ENCODE measurements at places on chromosomes 3 and 15.

DNA sequence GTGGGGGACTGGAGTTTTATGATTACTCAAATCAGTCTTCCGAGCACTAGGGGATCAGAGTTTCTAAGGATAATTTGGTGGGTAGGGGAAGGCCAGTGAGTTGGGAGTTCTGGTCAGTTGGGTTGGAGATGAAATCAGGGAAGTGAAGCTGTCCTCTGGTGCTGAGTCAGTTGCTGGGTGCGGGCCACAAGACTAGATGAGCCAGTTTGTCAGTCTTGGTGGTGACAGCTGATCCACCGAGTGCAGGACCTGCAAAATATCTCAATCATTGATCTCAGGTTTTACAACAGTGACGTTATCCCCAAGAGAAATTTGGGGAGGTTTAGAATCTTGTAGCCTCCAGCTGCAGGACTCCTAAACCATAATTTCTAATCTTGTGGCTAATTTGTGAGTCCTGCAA, 249.4 kb downstream of the FAM43A start:
- DNase-seq: no peak

GRCh38 chr3:1908651-1909445, 189.8 kb upstream of the CNTN4 start:
- no peak for DNase-seq

GRCh38 chr15:49421991-49422390, 1.1 kb upstream of the FGF7 start:
- DNase-seq: no peak

DNA sequence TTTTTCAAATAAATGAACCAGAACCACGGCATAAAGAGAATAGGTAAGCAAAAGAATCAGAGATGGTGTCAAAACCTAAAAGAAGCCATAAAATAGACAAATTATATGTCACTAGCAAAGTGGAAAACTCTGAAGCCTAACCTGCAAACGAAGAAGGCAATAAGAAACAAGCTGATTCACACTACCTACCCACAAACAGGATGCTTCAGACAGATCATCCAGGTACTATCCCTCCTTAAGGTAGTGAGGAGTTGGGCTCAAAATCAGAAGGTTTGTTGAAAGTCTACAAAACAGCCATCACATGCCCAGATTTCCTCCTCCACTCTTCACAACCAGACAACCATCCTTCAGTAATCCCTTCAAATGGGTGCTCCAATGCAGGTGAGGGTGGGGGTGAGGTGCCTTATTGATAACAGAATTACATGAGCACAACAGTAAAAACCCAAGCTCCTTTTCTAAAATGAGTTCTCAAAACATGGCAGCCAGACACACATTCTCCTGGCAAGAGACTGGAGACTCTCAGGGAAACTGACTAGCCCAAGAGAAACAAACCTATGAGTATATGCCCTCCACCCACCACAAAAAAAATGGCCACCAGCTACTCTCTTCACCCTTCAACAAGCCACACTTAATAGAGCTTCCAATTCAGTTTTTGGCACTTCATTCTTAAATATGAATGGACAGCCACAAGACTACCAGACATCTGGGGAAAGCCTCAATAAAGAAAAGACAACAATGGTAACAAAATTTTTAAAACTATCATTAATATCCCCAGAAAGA, 6.4 kb downstream of the KPNA1 start:
- no peak for DNase-seq

DNA sequence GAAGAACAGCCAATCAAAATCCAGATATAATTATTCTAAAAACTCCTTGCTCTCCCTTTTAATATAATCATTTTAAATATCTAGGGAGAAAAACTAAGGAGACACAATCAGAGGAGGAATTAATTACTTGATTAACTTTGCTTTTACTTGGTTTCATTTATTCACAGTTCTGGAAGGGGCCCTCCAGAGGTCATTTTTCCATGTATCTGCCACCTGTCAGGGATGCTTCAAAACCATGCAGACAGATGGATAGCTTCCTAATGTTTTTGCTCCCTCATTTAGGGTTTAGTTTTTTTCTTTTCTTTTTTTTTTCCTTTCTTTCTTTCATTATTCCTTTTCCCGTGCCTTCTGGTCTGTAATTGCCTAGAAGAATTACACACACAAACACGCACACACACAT, 438.1 kb upstream of the ARPP21 start:
- no peak for DNase-seq

DNA sequence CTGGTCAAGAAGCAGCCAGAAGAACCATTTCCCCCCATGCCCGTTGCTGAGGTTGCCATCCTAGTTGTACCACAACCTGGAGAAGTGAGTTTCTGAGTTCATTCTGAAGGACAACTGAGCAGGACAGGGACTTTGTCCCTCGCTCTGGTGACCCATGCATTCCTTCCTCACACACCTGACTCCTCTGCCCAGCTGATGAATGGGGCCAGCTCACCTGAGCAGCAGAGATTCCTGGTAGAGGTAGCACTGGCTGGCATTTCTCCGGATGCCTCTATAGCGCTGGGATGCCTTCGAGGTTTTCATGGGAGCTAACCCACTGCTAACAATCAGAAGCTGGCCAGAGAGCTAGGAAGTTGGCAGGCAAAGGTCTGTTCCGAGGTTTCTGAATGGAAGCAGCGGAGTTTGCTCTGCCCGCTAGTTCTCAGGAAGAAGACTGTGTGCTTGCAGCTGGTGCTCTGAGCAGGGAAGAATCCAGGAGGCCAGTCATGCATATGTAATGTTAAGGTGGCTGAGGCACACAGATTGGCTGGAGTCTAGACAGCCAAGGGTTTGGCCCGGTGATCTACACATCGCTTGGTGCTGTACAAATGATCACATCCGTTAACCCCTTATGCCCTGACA, at the start of gene TMC3:
Gene TMC3 (minus strand): TSS at position 439 of the 621 bp plus-strand sequence. CDS start 136 bp downstream, at position 303.
- DNase-seq: no peak

DNA sequence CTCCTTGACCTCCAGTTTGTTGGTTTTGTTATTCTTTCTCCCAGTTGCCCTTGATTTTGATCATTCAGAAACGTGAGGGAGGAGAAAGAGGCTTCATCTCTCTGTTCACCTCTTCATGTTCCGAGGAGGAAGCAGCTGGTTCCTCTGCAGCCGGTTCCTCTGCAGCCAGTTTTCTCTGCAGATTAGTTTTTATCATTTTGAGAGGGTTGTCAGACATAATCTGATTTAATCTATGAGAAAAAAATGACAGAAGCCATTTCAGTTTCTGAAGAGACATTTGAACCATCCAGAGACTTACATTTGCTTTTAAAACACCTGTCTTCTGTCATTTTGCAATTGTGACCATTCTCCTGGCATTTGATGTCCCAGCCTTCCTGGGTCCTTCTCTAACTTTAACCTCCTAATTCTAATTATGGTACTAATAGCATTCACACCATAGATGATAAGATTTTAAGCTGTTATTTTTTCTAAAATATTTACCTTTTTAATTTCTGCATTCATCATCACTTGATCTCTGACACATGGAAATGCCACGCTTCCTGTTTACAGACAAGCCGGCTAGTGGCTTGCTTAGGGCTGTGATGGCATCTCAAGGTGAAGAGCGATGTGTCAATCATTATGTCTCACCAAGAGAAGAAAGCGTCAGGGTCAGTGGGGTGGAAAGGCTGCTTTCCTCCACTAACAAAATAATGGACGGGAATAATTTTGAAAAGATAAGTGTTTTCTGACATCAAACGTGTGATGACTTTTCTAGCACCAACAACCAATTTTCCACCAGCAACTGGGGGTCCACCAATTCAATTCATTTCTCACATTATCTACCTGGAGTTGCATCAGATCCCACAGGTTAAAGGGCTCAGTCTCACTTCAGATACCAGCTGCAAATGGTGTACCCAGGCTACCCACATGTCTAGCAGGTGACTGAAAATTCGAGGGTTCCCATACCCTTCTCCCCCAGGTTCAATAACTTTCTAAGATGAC, 76.4 kb downstream of the CHRNA7 start:
- DNase-seq: no peak

GRCh38 chr3:174204765-174205164, 654.4 kb upstream of the NAALADL2 start:
- DNase-seq: no peak

GRCh38 chr3:27322634-27323033, 46.5 kb downstream of the NEK10 start:
- DNase-seq: no peak

DNA sequence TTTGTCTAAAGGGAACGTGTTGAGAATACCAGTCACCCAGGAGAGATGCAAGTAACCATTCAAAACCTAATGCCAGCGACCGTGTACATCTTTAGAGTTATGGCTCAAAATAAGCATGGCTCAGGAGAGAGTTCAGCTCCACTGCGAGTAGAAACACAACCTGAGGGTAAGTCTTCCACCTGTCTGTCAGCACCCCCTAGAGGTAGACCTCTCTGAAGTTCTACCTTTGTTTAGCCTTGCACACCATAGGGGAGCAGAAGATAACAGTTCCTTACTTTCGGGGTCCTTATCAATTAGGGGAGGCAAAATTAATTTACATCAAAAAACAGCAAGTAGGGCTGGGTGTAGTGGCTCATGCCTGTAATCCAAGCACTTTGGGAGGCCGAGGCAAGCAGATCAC, 124.4 kb downstream of the HCN4 start:
- no peak for DNase-seq

GRCh38 chr15:85543741-85544155, 163.3 kb downstream of the AKAP13 start:
- DNase-seq: no peak

- no peak for DNase-seq
Measured at GRCh38 chr3:140021269-140021668, 86.3 kb downstream of the CLSTN2 start.

GRCh38 chr3:170802164-170803151, 67.5 kb downstream of the RPL22L1 start:
- peak; percentile 83 for DNase-seq

DNA sequence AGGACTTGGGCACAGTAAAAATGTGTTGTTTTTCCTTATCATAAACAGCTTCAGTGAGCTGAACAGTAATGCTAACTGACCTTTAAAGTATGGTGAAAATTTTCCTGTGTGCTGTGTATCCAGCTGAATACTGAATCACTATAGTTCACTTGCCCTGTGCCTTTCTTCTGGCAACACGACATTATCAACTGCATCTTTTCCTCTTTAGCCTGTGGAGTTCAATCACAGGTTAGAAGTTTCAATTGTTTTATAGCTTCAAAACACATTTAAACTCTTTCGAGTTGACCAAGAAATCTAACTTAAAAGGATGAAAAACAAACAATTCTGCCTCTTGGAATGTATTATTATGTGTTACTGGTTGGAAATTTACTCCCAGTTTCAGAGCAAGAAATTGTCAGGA, 1120.7 kb upstream of the ALCAM start:
- DNase-seq: no peak

- no peak for DNase-seq
Measured at GRCh38 chr3:150577855-150578254, 25.3 kb upstream of the SELENOT start.

GRCh38 chr3:133475245-133476010, 75.6 kb downstream of the BFSP2 start:
- DNase-seq: no peak

- no peak for DNase-seq
Measured at GRCh38 chr3:127234778-127235177, 41.8 kb downstream of the PRR23E start.

GRCh38 chr3:58272891-58273290, 33.2 kb upstream of the RPP14 start:
- no peak for DNase-seq

Data from amniotic stem cell (primary cell).